Activated CD4-positive, alpha-beta T cell treated with anti-CD3 and anti-CD28 coated beads, Interleukin-2, amount 50 U/mL, for 4 hours (primary cell): ENCODE measurements at places on chromosomes 2 and 18.

- DNase-seq, result no peak
These were observed 6.3 kb upstream of the INO80D start for GRCh38 chr2:206092297-206092696.

- no peak for DNase-seq
These were observed 625.3 kb upstream of the LRRTM4 start for GRCh38 chr2:78147466-78147865.

DNA sequence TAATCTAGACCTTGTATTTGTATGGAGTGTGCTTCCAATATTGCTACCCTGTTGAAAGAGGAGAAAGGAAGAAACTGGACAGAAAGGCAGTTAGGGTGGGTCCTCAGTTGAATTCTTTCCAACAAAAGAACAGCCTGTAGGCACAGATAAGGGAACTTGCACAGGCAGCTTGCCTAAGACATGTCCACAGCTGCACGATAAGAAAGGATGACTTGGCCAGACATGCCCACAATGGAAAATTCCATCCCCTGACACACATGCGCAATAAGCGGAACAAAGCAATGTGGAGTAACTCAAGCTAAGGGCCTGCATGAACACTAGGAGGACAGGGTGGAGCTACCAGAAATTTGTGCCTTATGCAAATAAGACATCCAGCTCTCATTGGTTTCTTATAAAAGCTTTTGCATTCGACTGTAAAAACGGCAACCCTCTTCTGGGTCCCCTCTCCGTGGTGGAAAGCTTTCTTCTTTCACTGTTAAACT is 1084.7 kb upstream of the NXPH2 start:
- DNase-seq, result no peak

DNA sequence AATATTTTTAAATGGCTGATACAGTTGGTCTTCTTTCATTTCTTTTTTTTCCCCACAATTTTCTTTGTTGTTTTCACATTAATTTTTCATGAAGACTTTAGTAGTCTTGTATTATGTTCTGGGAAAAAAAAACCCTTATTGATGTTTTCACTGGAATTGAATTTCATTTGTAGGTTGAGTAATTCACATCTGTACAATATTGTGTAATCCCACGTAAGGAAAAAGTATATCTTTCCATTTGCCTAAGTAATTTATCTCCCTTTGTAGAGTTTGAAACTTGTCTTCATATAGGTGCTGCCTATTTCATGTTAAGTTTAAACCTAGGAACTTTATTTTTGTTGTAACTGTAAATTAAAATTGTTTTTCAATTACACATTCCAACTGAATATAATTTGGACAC is 2.0 kb downstream of the DNAJC27 start:
- DNase-seq, result no peak

DNA sequence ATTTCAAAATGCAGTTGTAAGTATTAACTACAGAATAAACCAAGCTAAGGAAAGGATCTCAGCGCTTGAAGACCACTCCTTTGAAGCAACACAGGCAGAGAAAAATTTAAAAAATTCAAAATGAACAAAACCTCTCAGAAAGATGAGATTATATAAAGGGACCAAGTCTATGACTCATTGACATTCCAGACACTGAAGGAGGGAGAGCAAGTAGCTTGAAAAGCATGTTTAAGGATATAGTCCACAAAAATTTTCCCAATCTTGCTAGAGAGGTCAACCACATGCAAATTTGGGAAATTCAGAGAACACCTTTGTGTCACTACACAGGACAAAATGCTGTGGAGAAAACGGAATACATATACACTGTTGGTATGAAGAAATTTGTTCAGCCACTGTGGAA is 112.6 kb upstream of the MC4R start:
- DNase-seq, result no peak
